HCT116 (cell line): ENCODE measurements at places on chromosomes 7 and 10.

DNA sequence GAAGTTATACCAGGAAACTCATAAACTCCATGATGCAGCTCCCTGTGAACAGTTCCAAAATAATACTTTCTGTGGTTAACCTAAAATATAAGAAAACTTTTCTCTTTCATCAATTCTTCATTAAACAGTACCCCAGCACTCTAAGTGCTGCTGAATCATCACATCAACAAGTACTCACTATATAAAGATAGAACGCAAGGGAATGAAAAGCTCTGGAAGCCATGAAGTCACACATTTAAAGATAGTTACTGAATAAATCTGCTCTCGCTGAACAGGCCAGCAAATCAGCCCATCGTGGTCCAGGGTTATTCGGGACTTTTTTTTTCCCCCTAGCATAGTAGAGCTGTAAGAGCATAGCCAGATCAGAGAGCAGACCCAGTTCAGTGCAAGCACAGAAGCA, 254.3 kb downstream of the IPMK start:
- DNase-seq, result no peak

GRCh38 chr10:83476211-83476610, 663.1 kb upstream of the GHITM start:
- DNase-seq, result no peak

DNA sequence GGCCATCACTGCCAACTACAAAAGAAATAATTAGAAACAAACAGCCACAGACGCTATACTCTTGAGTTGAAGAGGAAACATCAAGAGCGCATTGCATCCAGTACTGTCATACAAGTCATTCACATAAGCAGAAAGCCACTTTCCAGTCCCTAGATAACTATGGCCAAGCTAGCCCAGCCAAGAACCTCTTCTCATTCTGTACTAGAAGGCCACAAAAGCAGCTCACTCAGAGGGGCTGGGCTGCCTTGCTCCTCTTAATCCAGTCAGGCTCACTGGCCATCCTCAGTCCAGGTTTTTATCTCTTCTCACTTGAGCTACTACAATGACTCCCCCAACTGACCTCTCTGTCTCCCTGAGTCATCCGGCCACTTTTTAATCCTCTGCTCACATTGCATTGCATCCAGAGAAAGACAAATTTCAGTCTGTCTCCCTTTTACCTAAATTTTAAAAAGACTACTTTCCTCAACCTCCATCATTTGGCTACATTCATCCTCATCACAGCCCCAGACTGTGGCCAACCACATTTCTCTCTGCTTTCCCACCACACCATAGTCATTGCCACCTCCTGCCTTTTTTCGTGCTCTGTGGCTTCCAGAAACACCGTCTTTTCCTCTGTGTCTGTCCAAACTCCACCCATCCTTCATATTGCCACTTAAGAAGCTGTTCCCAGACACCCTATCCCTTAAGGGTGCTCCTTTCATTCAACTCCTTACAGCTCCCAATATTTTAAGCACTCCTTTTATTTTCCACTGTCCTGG, 25.0 kb downstream of the PPP1R3C start:
- DNase-seq, result no peak

DNA sequence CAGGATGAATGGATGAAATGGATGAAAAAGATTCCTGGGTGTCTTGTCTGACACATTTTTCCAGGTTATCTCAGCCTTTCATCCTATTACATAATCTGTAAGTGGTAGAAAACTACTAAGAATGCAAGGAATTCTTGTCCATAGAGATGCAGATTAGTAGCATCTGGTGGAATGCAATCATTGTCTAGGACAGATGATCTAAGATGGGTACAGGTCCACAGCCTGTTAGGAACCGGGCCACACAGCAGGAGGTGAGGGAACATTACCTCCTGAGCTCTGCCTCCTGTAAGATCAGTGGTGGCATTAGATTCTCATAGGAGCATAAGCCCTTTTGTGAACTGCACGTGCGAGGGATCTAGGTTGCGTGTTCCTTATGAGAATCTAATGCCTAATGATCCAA, 225.0 kb downstream of the CALN1 start:
- no peak for DNase-seq

GRCh38 chr7:151724920-151725584, 151.9 kb downstream of the PRKAG2 start:
- no peak for DNase-seq

- DNase-seq, result no peak
These were observed 13.9 kb upstream of the TECTB start for GRCh38 chr10:112269266-112269665.

DNA sequence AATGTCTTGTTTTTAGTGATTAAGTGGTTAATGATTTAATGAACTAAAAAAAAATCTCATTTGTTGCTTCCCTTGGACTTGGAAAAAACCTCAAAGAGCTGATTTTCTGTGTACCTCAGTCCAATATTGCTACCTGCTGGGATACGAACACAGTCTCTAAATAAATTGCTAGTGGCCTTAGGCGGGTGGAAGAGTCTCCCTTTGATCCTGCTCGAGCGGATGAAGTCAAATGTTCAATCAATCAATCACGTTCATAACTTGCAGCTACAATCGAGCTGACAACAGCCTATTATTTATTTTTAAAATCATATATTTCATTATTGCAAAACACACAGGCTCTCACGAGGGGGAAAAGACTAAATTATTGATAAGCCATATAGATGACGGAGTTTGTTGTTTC, 57.3 kb upstream of the HABP2 start:
- DNase-seq, result no peak

DNA sequence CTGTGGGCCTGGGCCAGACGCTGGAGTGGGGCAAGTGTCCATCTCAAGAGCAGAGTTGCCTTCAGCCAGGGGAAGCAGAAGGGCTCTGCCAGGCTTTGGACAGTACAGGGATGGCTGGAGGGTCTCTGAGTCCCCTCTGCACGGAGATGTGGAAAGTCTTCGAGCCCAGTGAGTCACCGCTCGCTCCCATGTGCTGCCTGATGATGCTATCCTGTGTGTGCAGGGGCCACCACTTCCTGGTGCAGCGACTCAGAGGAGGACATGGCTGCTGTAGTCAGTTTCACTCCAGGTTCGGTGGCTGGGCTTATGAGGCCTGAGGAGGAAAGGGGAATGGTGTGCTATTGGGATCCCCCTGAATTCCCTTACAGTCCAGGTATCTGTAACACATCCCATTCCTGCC, 6.0 kb downstream of the ADCYAP1R1 start:
- no peak for DNase-seq

DNA sequence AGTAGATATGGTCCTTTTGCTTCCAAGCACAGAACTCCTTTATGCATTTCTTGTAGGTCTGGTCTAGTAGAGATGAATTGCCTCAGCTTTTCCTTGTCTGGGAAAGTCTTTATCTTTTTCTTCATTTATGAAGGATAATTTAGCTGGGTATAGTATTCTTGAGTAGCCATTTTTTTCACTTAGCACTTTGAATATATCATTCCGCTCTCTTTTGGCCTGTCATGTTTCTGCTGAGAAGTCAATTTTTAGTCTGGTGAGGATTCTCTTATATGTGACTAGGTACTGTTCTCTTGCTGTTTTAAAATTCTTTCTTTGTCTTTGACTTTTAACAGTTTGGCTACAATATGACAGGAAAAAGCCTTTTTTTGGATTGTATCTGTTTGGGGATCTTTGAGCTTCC, 68.6 kb upstream of the IMMP2L start:
- DNase-seq, result no peak

DNA sequence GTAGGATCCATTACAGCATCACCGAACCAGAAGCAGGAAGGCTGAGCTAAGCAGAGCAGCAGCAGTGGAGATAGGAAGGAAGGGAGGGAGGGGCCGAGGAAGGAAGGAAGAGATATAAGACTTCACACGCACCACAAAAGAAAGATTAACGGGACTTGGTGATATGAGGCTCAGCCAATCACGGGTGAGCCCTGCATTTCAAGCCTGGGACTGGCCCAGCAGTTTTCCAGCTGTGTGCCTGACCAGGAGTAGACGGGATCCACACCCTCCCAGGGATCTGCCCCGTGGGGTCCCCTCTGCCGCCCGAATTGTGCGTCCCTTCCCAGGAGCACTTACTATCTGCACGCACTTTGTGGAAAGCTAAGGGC, 16.2 kb downstream of the ATG9B start:
- DNase-seq, result no peak

- DNase-seq, result no peak
These were observed 146.5 kb downstream of the RNF216 start for GRCh38 chr7:5635006-5635405.
